ENCODE measurements at places on chromosomes 5 and 9.

DNA sequence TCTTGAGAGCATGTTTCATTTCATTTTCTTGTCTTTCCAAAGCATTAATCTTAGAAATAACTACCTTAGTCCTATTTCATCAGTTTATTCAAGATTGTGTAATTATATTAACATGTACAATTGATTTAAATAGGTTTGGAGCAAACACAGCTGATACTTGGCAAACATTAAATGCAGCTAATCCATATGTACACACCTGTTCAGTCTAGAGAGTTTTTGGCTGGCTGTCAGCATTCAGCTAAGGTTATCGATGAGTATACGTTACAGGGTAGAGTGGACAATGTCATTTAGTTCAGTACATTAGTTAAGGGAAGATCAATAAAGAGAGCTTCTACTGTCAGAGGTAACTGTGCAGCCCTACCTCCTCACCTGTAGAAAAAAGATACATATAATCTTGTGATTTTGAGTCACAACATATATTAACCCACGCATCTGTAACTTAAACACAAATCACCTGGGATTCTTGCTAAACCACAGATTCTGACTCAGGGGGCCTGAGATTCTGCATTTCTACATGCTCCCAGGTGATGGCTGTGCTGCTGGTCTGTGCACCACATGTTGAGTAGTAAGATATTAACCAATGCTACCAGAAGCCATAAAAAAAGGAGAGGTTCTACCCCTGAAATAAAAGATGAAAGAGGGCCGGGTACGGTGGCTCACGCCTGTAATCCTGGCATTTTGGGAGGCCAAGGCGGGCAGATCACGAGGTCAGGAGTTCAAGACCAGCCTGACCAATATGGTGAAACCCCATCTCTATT lies 34.1 kb upstream of the PCA3 start:
- DNase-seq, result no peak

DNA sequence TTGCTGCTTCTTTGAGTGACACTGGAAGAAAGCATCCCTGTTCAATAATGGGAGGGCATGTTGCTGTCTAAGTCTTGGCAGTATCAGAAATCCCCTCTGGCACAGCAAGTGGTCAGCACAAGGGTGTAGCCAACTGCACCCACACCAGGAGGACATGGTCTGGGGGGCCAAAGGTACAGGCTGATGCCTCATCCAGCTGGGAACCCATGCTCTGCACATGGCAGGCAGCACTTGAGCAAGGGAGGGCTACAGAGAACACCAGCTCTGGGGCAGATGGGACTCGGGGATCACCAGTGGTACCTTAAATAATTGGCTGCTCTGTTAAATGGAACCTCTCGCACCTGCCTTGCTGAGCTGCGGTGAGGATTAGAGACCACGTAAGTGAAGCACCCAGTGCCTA lies 265.2 kb downstream of the SYK start:
- DNase-seq, result no peak

GRCh38 chr9:18492612-18493011 lies 18.7 kb downstream of the ADAMTSL1 start:
- no peak for DNase-seq

DNA sequence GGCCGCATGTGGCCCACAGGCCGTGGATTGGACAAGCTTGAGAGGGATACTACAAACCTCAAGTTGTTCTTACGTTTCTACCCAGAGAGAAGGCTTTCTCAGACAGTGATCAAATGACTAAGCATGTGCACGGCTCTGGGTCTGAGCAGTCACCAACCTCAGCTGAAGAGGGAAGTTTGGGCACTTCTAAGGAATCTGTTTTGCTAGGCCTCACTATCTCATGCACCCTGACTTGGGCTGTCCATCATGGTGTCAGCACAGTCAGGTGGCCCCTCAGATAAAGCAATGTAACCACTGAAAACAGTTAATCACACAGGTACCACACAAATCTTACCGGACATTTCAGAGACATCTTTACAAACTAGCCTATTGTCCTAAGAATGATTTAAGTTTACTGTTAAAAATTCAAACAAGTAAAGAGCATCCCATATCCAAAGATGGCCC lies 24.6 kb downstream of the CSF2 start:
- DNase-seq, result no peak

DNA sequence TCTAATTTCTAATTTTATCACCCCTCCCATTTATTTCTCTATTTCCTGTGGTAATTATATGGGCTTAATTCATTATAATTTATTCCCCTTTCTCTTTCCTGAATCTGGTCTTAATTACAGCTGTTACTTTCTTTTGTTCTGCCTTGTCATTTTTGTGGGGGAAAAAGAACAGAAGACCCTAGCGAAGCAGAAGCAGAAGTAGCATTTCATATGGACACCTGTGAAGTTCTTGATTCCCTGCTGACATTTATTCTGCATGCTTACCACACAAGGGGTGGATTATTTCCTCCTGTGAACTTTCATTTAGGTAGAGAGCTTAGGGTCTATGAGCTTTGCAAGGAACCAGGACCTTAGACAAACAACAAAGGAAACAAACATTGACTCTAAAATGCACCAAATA lies 33.3 kb downstream of the GAPT start:
- DNase-seq, result no peak

- DNase-seq, result no peak
Measured at GRCh38 chr9:137029058-137029936, 1.3 kb upstream of the ABCA2 start.

- DNase-seq, result no peak
Measured at GRCh38 chr5:40716000-40716399, 36.3 kb downstream of the PTGER4 start.

- DNase-seq, result no peak
Measured at GRCh38 chr5:154698763-154699162, 56.4 kb upstream of the LARP1 start.

GRCh38 chr5:31048282-31049270 lies 144.9 kb upstream of the CDH6 start:
- no peak for DNase-seq

GRCh38 chr9:133758228-133758627 lies 20.1 kb upstream of the SARDH start:
- DNase-seq, result no peak

GRCh38 chr5:2751592-2752021 lies at the start of gene IRX2:
IRX2 (minus strand) TSS chr5:2751677; CDS start chr5:2751413, 264 bp downstream.
- DNase-seq, result no peak

- no peak for DNase-seq
Measured at GRCh38 chr5:104265531-104266140, 703.0 kb upstream of the NUDT12 start.

DNA sequence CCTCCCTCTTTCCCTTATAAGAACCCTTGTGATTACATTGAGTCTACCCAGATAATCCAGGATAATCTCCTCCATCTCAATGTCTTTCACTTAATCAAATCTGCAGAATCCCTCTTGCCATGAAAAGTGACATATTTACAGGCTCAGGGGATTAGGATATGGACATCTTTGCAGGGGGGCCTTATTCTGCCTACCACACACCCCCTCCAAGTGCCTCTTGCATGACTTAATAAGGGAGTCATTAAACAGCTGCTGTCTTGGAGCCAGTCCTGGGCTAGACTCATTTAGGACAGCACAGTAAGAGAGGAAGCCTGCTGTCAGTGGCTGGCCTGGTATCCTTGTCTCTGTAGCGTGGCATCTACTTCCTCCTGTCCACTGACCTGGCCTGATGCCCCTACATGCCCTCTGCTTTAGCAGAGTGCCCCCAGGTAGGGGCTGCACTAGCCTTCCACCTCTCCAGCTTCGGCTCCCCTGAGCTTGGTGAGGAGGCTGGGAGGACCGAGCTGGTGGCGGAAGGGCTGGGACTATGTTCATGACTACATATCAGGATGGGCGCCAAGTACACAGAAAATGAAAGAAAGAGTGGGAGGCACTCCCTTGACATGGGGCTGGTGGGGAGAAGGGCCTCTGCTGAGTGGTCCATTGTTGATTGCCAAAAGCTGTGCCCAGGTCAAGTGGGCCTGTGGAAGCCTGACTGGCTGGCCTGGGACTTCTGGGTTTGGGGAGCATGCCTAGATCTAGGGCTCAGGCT lies 17.2 kb downstream of the ENHO start:
- DNase-seq, result no peak

DNA sequence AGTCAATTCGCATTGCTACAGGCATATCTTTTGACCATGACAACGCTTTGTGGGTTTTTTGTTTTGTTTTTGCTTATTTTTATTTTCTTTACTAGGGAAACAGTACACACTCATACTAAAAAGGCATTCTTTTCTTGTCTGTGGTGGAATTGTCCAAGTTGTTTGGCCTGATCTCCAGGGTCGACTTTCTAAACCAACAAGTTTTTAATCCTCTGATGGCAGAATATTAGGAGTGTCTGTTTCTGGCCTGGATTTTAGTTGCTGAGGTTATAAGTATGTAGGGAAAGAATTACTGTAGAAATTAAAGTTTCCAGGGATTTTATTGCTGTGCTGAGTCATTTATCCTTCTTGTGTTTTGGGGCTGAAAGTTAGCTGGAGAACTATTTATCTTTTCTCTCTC lies 218.5 kb downstream of the TAF11L14 start:
- DNase-seq, result no peak

- DNase-seq, result no peak
Measured at GRCh38 chr5:168985454-168985853, 315.5 kb downstream of the SLIT3 start.

- no peak for DNase-seq
Measured at GRCh38 chr9:95239071-95239470, 78.4 kb downstream of the FANCC start.

DNA sequence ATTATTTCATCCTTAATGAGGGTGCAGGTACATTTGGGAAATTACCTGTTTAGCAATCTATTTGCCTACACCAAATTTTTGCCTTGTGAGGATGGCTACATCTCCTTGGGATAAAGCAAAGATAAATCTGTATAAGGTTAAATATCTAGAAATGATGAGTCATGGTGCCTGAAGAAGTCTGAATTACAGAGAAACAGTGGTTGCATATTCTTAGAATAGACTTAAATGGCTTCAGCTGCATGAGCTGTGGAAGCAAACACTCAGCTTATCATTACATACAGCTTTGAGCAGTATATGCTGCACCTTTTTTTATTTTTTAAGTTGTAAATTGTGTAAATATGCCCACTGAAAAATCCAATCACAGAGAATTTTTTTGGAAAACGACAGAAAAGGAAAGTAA lies 153.5 kb downstream of the RAPGEF6 start:
- no peak for DNase-seq

DNA sequence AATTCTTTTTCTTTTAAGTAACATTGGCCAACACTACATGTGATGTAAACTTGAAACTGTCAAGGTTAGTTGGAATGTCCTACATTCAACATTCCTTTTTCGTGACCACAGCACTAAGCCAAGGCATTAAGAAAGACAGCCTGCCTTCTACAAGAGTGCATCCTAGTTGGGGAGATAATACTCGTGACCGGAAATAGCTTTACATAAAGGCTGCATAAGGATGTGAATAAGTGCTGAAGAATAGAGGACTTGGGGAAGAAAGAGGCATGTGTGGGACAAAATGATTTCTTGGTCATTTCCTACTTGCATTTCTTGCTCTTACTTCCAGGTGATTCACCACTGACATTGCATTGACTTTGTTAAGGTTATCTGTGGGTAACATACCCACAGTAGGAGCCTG lies 282.0 kb downstream of the DMRT2 start:
- no peak for DNase-seq

GRCh38 chr9:7028591-7028990 lies 270.8 kb downstream of the KDM4C start:
- no peak for DNase-seq

- DNase-seq, result no peak
Measured at GRCh38 chr9:89810431-89810830, 205.6 kb downstream of the GADD45G start.

DNA sequence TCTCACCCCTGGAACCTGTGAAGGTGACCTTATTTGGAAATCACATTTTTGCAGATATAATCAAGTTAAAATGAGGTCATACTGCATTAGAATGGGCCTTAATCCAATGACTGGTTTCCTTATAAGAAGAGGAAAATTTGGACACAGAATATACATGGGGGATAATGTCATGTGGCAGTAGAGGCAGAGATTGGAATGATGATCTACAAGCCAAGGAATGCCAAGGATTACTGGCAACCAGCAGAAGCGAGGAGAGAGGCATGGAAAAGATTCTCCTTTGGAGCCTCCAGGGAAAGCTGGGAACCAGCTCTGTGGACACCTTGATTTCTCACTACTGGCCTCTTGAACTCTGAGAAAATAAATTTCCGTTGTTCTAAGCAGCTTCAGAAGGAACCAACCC lies 20.2 kb upstream of the CEP78 start:
- DNase-seq, result no peak

- DNase-seq, result no peak
Measured at GRCh38 chr5:26104175-26104574, 934.2 kb downstream of the CDH9 start.

DNA sequence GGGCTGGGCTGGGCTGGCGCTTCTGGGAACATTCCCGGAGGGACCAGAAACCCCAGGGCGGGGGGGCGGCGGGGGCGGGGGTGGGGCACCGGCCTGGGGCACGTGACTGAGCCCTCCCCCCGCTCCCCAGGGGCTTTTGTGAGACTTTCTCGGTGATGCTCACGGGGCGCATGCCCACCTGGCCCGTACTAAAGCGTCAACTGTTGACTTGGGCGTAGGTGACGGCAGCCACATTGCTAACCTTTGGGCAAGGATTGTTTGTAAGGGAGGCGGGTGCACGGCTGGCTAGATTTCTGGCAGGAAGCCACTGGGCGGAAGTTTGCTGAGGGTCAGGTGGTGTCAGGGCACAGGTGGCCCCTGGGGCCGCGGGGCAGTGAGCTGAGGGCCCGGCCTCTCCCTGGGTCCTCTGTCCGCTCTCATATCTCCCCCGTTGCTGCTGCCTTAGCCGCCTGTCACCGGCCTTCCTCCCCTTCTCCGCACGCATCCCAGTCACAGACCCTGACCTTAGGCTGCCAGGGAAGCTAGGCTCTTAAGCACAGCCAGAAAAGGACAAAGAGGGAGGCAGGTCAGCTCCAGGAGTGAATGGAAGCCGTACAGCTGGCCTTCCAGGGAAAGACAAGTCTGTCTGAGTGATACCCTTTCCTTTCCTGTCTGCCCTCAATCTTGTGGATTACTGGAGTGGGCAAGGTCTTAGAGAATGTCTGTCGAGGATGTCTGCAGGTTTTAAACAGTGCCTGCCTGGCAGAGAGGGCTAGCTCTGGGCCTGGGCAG lies 812 bp downstream of the CACFD1 start:
- DNase-seq, result no peak

GRCh38 chr9:137484551-137485315 lies 25.6 kb upstream of the NSMF start:
- no peak for DNase-seq

Data from GOT3 (cell line).